ENCODE measurements at places on chromosomes 16 and 17.

- DNase-seq = no peak
Measured at GRCh38 chr17:73738751-73739575, 94.7 kb upstream of the SDK2 start.

GRCh38 chr17:64090144-64090543, 39.8 kb downstream of the ERN1 start:
- DNase-seq = no peak

- DNase-seq = no peak
Measured at GRCh38 chr16:31331141-31331764, 23.7 kb upstream of the ITGAX start.

GRCh38 chr16:6095414-6095813, 997.8 kb upstream of the EEF2KMT start:
- DNase-seq = peak; percentile 33

DNA sequence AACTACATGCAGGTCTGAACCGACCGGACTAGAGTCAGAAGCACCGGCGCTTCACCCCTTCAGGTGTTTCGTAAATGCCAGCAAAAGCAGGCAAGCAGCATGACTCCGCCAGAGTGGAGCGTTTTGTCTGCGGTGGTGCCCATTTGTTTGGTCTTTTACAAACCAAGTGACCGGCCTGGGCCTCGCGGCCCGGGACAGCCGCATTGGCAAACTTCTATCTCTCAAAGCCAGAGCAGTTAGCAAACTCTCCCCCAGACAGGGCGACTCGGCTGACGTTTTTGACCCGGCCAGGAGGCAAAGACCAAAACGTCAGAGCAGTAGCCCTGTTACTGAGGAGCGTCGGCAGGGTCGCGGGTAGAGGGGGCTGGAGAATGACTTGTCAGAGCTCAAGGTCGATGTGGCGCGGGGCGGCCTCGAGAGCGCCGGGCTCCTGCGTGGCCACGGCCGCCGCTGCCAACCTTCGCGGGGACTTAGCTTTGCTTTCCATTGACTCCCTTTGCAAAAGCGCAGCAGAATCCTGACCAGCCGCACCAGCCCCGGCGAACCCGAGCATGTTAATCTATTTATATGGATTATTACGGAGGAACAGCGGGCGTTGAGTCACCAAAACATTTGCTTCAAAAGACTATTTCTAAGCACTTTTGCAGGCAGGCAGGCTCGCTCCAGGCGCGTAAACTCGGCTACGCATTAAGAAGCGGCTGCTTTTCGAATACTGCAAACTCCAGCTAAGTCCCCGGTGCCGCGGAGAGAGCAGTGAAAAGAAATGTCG, 763 bp upstream of the SOX9 start:
- peak; percentile 84 for DNase-seq

Measured in epithelial cell of esophagus (primary cell).